ENCODE measurements at places on chromosomes 12 and 14.
A peak's percentile ranks its signal among the peaks of the same experiment; 100 is the strongest.

GRCh38 chr12:10101648-10102220 is 2.9 kb upstream of the CLEC1A start:
- no peak for DNase-seq

DNA sequence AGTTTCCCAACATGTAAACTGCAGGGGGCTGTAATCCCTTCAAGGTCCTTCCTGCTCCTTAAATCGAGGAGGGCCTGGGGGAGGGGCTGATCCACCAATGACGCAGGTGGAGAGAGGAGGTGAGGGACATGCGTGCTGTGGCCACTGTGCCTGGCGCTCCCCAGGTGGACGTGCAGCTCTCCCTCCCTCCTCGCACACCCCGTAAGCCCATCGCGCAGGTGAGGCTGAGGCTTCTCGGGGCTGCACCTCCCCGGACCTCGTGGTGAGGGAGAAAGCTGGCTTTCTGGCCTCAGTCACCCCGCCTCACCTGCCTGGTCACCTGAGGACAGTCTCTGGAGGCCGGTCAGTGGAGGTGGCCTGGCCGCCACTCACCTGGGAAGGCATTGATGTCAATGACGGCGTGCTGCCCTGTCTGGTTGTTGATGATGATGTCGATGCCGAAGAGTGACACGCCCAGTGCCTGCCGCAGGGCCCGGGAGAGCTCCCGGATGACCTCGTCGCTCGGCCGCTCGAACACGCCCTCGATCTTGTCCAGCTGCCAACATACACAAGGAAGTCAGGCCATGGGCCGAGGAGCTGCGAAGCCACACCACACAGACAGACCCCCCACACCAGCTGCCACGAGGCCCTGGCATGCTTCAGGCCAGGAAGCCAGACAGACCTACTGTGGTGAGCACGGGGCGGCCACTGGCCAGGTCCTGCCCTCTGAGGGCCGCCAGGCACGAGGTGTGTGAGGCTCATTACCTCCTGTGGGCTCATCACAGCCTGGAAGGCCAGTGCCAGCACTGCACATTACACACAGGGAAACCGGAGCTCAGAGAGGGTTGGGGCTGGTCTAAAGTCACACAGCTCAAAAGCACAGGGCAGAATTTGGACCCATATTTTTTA is 23.3 kb downstream of the CHGA start:
- DNase-seq, result no peak

DNA sequence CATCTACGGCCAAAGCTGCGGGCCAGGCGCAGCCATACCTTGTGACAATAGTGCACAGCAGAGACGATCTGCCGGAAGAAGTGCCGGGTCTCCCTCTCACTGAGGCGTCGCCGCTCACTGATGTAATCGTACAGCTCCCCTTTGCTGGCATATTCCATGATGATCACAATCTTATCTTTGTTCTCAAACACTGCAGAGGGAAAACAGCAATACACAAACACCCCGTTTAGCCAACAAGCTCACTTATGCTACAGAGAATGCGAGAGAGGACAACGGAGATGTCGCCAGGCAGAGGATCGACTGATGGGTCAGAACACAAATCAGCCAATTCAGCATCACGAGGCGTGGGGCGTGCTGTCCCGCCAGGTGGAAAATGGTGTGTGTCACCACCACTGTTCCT is 52.1 kb downstream of the NUAK1 start:
- no peak for DNase-seq

DNA sequence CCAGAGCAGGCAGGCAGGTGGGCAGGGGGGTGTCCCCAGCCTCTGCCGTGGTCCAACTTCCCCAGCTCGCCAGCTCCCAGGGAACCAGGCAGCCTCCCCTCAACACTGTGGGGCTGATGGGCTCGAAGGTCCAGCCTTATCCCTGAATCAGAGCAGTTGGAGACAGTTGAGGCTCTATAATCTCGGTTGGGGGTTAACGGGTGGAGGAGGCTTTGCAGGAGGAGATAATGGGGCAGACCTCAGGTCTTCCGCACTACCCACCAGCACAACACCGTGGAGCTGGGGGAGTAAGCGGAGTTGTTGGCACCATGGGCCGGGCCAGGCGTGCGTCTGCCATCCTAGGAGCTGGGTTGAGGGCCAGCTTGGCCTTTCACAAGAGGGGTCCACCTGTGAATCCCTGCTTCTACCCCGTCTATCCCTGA is 13.9 kb upstream of the HDAC7 start:
- DNase-seq, result peak; percentile 71
